ENCODE measurements at places on chromosomes 1 and 21.

DNA sequence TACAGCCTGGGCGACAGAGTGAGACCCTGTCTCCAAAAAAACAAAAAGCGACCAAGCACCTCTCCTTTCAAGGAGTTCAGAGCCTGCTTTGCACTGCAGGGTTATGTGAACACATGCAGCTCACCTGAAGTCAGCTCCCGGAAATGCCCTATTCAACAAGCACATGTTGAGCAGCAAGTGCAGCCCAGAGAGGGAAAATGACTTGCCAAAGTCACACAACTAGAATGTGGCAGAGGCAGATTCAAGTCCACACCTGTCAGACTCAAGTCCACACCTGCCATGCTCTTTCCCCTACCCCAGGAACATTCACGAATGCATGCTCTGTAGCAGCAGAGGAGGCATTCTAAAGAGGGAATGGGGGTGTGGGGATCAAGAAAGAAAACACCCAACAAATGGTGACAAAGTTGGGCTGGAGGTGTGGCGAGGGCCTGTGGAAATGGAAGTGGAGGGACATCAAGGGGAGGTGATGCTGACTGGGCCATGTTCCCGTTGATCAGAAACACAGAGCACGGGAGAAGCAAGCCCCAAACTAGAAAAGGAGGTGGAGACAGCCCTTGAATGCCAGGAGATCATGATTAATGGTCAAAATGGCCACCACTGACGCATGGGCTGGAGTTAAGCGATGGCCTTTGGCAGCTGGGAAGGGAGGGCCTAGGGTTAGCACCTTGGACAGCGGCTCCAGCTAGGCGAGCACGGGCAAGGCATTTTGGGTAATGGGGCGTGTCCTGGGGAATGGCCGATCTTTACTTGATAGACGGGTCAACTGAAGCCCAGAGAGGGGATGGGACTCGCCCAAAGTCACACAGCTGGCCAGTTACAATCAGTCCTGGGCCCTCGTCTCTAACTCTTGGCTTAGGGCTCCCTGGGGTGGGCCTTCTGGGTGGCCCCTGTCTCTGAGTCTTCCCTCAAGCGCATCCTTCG lies 21.5 kb downstream of the RAP1GAP start:
- DNase-seq: no peak

GRCh38 chr1:219265026-219265515 lies 91.4 kb downstream of the LYPLAL1 start:
- DNase-seq: no peak

DNA sequence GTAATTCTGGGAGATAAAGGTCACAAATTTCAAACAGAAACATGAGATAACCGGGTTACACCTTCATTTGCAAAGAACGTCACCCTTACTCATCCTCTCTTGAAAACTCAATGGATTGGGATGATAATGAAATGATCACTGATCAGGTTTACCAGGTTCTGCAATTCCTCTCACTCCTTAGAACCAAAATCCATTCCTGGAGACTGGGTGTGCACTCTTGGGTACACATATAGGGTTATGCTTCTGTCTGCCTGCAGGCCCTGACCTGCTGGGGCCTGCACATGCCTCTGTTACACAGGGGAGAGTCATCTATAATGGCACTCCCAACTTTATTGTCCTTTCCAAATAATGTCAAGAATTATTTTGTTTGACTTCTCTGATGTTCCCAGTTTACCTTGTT lies 8.3 kb downstream of the SUSD4 start:
- DNase-seq: no peak

GRCh38 chr1:223845810-223846682 lies at the start of gene TP53BP2:
TSS of gene TP53BP2 (minus strand) at chr1:223845947. CDS start at chr1:223845680, 267 bp downstream.
- peak; percentile 90 for DNase-seq

DNA sequence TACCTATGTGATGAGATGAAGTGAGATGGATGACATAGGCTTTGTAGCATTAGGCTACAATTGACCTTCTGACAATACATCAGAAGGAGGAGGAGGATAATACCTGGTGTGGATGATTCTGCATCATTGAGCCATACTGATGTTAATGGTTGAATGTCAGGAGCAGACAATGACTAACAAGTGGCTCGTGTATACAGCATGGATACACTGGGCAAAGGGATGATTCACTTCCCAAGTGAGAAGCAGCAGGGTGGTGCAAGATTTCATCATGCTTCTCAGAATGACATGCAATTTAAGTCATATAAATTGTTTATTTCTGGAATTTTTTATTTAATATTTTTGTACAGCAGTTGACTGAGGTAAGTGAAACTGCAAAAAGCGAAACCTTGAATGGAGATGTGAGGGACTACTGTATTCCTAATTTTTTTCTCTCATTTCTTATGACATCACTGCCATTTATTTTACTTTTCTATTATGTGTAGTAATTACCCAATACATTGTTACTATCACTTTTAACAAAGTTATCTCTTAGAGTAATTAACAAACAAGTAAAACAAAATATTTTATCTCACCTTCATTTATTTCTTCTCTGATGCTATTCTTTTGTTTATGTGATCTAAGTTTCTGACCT lies 34.4 kb upstream of the COP1 start:
- no peak for DNase-seq

GRCh38 chr1:235608278-235608677 lies 41.3 kb downstream of the GNG4 start:
- DNase-seq: no peak

DNA sequence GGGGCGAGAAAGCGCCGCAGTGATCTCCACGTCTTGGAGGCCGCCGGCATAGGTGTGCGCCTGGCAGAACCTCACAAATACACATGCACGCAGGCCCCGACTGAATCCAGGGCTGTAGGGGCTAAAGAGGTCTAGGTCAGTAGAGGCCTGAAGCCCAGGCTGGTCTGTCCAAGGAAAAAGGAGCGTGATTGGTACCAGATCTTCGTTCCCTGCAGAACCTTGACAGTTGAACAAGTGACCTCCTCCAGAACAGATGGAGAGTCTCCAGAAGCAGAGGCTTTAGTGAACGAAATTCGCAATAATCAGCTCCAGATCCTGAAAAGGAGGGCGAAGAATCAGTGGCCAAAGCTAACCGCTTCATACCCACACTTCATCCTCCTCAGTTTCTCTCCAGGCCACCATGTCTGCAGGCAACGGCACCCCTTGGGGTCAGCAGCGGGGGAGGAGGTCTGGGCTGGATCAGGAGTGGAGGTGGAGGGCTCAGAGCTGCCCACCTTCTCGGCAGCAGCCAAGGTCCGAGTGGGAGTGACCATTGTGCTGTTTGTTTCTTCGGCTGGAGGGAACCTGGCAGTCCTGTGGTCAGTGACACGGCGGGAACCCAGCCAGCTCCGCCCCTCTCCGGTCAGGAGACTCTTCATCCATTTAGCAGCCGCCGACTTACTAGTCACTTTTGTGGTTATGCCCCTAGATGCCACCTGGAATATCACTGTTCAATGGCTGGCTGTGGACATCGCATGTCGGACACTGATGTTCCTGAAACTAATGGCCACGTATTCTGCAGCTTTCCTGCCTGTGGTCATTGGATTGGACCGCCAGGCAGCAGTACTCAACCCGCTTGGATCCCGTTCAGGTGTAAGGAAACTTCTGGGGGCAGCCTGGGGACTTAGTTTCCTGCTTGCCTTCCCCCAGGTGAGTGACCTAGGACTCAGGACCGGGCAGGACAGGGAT lies 749 bp upstream of the PEX11B start:
- no peak for DNase-seq

DNA sequence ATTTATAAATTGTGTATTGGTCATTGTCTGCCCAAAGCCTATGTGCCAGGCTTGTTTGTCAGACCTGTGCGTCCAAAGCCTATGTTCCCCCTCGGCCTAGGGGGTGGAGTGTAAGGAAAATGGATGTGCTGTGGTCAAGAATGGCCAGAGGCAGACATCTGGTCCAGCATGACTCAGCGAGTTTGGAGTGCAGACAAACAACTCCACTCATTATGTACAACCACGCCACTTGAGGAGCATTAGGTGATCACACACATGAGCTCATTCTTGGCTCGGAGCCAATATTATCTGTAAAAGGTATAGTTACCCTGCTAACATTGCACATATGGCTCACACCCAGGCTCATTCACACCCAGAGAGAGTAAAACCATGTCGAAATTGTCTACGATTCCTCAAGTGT lies 1047.6 kb upstream of the ADGRL4 start:
- no peak for DNase-seq

- DNase-seq: no peak
These were observed 2.7 kb upstream of the HMGN2 start for GRCh38 chr1:26469558-26469957.

- no peak for DNase-seq
These were observed 31.8 kb downstream of the SPSB1 start for GRCh38 chr1:9324246-9325096.

DNA sequence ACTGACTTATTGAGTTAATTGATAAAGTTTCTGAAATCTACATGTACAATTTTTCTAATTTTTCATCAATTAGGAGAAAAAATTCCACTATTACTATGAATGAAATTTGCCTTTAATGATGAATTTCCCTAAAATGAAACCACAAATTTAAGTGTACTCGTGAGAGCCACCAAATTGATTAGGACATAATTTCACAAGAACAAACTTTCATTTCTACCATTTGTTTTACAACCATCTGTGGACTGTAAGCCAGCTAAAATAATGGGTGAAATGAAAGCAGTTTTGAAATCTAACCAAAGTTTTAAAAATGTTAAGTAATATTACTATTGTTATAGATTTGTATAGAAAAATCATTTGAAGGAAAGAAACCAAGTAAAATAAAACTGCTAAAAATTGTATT lies 41.8 kb downstream of the AGL start:
- DNase-seq: no peak

DNA sequence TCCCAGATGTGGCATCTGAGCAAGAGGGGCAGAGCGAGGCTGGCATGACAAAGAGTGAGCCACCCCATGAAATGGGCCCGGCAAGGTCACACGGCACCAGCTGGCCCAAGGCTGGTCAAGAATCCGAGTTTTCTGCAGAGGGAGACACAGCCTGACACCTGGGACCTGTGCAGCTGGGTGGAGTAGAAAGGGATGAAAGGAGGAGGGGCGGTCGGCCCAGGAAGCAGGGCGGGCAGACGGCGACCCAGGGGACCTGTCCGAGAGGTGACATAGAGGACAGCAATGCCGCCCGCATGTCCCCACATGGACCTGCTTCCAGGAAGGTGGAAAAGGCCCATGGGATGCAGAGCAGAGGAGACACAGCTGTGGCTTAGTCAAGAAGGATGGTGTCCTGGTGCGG lies 137.7 kb downstream of the PRDM16 start:
- no peak for DNase-seq

- DNase-seq: no peak
These were observed 487.6 kb upstream of the DAB1 start for GRCh38 chr1:57911427-57911826.

DNA sequence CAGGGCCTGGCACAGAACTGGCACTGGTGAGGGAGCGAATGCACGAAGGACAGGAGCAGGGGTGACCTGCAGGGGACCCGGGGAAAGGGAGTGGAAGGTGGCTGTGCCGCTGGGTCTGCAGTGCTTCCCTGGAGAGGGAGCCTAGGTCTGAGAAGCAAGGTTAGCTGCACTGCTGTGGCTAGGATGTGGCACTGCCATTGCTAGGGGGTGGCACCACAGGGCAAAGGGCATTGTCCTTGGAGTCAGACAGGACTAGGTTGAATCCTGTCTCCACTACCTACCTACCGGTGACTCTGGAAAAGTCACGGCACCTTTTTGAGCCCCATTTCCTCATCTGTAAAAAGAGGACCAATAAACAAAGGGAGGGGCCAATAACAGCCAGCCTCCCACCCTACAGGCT lies 28.3 kb downstream of the SLC1A7 start:
- no peak for DNase-seq

GRCh38 chr1:16405441-16405840 lies 31.8 kb downstream of the SPATA21 start:
- DNase-seq: no peak

Data from CD8-positive, alpha-beta T cell (primary cell).